ENCODE measurements at places on chromosomes 12 and 14.

- DNase-seq: no peak
Measured at GRCh38 chr14:65419593-65420252, 7.2 kb downstream of the FUT8 start.

DNA sequence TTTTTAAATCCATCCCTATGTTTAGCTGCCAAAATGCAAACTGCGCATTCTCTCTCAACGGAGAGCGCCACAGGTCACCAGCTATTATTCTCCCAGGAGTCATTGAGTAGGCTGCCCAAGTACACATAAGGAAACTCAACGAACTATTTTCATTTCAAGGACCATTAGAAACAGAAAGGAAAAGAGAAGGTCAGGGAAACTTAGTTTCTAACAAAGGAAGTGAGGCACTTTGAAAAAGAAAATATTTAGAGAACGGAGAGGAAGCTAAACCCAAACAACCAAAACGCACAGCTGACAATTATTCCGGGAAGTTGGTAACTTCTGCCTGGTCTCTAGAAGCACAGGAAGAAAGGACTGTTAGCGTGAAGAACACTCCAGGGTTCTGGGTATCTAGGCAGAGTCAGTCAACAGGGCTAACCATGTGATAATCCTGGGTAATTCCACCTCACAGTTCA, 23.5 kb downstream of the GPHB5 start:
- no peak for DNase-seq

- DNase-seq: no peak
Measured at GRCh38 chr14:65349100-65349499, 63.4 kb upstream of the FUT8 start.

- DNase-seq: no peak
Measured at GRCh38 chr12:83343767-83344166, 657.1 kb downstream of the TMTC2 start.

GRCh38 chr12:57836442-57837375, 9.8 kb downstream of the CTDSP2 start:
- DNase-seq: no peak

DNA sequence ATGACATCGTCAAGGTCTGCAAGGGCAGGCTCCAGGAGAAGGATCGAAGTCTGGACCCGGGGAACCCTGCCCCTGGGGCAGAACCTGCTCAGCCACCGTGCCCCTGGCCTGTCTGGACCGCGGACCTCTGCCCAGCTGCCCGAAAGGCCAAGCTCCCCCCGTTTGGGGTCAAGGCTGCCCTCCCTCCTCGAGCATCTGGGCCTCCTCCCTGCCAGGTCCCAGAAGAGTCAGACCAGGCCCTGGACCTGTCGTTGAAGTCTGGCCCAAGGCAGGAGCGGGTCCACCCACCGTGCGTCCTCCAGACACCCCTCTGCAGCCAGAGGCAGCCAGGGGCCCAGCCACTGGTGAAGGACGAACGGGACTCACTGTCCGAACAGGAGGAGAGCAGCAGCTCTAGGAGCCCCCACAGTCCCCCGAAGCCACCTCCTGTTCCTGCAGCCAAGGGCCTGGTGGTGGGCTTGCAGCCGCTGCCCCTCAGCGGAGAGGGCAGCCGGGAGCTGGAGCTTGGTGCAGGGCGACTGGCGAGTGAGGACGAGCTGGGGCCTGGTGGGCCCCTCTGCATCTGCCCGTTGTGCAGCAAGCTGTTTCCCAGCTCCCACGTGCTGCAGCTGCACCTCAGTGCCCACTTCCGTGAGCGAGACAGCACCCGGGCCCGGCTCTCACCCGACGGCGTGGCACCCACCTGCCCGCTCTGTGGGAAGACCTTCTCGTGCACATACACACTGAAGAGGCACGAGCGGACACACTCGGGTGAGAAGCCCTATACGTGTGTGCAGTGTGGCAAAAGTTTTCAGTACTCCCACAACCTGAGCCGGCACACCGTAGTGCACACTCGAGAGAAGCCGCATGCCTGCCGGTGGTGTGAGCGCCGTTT, 856 bp downstream of the ZBTB42 start:
- DNase-seq: no peak

- no peak for DNase-seq
Measured at GRCh38 chr12:65123435-65124063, 2.4 kb upstream of the WIF1 start.

DNA sequence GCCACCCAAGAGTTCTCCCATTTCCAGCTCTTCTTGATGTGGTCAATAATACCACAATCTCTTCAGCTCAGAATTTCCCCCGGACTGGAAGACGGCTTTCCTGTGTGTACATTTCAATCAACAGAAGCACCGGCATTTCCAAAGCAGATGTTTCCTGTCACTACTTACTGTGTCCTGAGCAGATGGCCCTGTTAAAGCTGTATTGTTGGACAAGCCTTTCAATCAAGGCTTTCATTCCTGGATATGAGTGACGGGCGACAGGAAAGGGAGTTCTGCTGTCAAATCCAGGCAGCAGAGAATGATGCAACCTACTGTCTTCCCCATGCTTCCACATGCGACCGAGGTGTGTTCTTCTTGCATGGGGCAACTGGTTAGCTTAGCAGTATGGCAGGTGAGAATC, 76.4 kb upstream of the CCDC60 start:
- no peak for DNase-seq

DNA sequence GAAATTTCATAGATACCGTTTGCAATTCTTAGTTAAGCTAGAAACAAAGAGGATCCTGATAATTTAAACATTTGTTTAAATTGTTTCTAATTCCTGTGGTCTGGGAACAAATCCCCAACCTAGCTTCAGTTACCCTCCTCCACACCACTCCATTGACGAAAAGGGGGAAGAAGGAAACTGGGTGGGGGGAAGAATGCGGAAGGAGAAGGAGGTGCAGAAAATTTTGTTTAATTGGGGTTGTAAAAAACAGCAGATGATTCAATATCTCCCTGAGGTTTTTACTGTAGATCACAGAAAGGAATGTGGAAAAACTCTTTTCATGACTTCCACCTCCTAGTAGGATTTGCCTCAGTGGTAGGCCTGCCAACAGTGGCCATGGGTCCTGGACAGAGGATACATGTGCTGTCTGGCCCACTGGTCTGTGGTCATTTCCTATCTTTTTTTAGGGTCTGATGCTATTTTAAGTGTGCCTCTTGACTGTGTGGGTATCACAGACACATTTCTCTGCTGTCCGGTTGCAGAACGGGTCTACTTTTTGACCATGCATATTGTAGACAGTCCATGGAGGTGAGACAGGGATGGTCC, 122.9 kb upstream of the PCED1B start:
- DNase-seq: no peak

DNA sequence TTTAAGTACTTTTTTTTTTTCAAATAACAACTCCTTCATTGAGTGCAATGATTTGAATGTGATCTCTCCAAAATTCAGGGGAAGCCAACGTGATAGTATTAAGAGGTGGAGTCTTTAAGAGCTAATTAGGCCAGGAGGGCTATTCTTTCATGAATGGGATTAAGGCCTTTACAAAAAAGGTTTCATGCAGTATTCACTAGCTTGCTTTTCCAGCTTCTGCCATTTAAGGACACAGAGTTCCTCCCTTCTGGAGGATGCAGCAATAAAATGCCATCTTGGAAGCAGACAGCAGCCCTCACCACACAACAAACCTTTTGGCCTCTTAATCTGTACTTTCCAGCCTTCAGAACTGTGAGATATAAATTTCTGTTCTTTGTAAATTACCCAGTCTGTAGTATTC, 586.8 kb upstream of the LMO3 start:
- no peak for DNase-seq

DNA sequence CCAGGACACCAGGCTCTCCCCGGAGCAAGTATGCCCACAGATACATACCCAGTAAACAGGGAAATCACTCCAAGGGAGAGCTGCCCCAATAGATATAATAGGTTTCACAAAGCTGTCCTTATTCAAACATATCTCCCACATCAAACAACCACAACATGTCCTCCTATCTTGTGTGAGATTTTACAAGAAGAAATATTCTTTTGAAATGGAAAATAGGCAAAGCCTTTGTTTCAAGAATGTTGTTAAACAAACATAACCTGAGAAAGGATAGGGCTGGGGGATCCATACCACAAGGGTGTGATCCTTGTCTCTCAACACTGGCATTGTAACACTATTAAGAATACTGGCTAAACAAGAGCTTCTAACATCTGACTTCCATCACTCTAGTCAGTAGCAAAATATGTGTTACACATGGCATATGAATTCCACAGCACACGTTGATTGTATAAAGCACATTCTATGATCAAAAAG, 32.9 kb downstream of the LGR5 start:
- DNase-seq: no peak

DNA sequence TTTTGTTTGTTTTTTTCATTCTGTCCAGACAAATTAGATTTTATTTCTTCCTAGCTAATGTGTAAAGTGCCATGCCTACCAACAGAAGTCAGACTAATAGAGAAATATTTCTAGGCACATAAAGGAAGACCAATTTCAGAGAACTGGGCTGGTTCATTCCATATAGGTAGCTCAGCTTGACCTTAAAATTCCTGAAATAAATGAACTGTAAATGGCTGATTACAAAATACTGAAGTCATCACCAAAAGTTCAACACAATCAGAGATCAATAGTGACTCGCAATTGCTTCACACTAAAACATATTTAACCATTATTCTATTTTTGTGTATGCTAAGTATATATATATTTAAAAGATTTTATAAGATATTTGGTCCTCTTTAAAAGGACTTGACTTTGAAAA, 34.2 kb downstream of the PTPRB start:
- no peak for DNase-seq

- no peak for DNase-seq
Measured at GRCh38 chr12:93573552-93574223, 1.2 kb downstream of the SOCS2 start.

- DNase-seq: no peak
Measured at GRCh38 chr14:105420974-105421674, 1.5 kb downstream of the MTA1 start.

- no peak for DNase-seq
Measured at GRCh38 chr14:104582662-104583061, 3.1 kb downstream of the C14orf180 start.

DNA sequence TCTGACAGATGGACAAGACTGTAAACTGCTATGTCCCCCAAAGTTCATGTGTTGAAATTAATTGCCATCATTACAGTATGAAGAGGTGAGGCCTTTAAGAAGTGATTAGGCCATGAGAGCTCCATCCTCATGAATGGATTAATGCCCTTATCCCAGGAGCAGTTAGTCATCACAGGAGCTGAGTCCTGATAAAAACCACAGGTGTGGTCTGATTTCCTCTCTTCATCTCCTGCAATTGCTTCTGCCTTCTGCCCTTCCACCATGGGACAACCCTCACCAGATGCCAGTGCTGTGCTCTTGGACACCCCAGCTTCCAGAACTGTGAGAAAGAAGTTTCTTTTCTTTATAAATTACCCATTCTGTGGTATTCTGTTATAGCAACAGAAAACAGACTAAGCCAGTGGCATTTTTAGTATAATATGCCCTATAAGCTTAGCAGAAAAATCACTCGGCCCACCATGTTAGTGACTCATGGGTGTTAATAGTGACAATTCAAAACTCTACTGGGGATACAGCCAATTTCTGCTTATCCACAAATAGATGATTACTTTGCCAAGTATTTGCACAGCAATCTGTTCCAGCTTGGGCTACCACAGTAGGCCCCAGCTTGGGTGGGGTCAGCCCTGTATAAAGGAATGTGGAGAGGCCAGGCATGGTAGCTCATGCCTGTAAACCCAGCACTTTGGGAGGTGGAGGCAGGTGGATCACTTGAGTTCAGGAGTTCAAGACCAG, 129.0 kb upstream of the BCL2L14 start:
- DNase-seq: no peak

GRCh38 chr14:79050787-79051727, 880.9 kb downstream of the NRXN3 start:
- no peak for DNase-seq

DNA sequence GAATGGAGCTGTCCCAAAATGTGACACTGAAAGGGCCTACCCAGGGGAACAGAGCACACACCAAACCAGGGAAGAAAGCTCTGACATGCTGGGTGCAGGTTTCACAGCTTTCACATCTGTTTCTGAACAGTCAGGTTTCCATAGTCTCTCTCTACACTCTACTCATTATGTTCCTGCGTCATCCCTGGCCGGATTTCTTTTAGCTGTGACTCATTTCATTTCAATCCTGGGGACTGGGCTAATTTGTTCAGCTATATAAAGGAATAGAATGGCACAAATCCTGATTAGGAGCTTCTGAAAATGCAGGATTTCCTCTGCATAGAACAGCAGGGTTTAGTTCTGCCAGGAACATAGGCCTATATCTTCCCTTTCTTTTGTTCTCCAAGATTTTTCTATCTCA, 649.8 kb downstream of the RPS29 start:
- DNase-seq: no peak

DNA sequence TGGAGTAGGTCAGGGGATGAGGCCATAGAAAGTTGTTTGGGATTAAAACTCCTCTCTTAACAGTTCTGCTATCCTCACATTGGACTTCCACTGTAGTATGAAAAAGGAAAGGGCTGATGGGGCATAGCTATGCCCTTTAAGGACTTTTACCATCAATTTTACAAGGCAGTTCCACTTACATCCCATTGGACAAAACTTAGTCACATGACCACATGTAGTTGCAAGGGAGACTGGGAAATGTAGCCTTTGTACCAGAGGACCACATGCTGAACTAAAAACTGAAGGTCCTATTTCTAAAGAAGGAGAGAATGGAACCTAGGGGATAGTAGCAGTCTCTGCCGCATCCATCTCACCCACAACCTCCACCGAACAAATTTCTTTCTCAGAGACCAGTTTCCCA, 6.8 kb upstream of the SLC5A8 start:
- DNase-seq: no peak

DNA sequence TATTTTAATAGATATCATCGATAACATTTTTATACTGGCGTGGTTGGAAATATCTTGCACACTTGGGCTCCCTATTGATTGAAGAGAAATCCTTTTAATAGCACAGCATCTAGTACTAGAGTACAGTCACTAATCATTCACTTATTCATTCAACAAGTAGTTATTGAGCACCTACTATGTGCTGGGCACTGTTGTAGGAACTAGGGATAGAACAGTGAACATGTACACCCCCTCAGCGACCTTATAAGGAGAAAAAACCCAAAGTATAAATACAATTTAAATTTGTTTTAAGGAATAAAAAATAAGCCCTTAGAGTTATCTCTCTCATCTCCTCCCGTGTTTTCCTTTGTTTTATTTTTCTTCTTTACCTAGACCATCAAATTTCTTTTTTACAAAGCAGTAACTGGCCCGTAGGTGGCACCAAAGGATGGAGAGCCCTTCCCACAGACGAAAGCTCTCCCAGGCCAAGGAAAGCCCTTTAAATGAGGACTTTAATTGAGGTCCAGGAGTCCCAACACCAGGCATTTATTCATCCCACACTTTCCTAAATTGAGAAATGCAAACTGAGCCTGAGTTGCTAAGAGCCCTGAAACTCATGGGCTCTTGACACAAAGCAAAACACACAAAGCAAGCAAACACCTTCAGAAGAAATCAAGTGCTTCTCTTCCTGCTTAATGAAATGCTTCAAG, 29.0 kb downstream of the PEBP1 start:
- DNase-seq: no peak

GRCh38 chr12:110826592-110827200, 20.1 kb upstream of the CCDC63 start:
- peak; percentile 59 for DNase-seq

- no peak for DNase-seq
Measured at GRCh38 chr14:55697414-55697861, 117.4 kb downstream of the KTN1 start.

- no peak for DNase-seq
Measured at GRCh38 chr12:599756-600155, 63.5 kb downstream of the NINJ2 start.

GRCh38 chr14:34794217-34794616, 79.8 kb upstream of the CFL2 start:
- no peak for DNase-seq

Measured in stimulated activated CD8-positive, alpha-beta memory T cell treated with anti-CD3 and anti-CD28 coated beads, Interleukin-2, amount 100 ng/mL, for 1 hour (primary cell).